ENCODE measurements at places on chromosomes 16 and 17.

GRCh38 chr17:1532836-1533602 lies 16.6 kb upstream of the INPP5K start:
- DNase-seq = peak; percentile 26

- DNase-seq = no peak
Measured at GRCh38 chr16:73275024-73275423, 227.1 kb upstream of the ZFHX3 start.

GRCh38 chr17:75809631-75810111 lies 25.1 kb downstream of the UNK start:
- no peak for DNase-seq

GRCh38 chr17:21382560-21383495 lies 6.7 kb downstream of the KCNJ12 start:
- DNase-seq = peak; percentile 28

- no peak for DNase-seq
Measured at GRCh38 chr16:31572821-31573220, 45.1 kb downstream of the AHSP start.

DNA sequence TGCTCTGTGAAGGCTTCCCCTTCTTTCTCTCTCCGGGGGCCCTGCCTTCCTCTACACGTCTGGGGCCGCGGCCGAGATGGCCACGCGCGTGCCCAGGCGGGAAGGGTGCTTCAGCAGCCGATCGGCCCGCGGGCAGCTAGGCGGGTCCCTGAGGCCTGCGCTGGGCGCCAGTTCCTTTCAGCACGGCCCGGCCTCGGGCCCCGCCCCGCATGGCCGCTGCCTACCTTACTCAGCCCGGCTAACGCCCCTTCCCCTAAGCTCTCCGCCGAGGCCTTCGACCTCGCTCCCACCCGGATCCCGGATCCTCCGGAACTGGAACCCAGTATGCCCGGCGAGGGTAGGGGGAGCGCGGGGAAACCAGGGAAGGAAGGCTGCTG lies 335 bp downstream of the TMEM11 start:
- DNase-seq = peak; percentile 55

GRCh38 chr17:8470447-8471047 lies 34.9 kb downstream of the NDEL1 start:
- peak; percentile 52 for DNase-seq

GRCh38 chr16:30697264-30698138 lies 1.5 kb upstream of the SRCAP start:
- DNase-seq = peak; percentile 99

- peak; percentile 53 for DNase-seq
Measured at GRCh38 chr17:39979893-39980350, 685 bp upstream of the PSMD3 start.

DNA sequence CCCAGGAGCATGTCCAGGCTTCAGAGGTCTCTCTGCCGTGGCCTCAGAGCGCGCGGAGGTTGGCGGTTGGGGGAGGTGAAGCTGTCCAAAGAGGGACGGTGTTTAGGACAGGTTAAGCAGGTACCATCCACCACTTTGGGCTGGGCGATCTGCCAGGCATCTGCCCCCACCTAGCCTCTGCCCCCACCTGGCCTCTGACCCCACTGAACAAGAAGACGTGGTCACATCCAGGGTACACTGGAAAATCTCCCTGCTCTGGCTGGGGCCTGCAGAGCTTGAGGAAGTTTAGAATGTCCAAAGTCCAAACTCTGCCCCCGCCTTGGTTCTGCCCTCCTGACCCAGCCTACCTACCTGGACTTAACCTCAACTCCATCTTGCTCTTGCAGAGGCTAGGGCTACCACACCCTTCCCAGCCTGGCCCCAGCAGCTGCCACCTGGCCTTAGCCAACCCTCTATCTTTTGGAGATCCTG lies 1.6 kb downstream of the ITGA3 start:
- no peak for DNase-seq

DNA sequence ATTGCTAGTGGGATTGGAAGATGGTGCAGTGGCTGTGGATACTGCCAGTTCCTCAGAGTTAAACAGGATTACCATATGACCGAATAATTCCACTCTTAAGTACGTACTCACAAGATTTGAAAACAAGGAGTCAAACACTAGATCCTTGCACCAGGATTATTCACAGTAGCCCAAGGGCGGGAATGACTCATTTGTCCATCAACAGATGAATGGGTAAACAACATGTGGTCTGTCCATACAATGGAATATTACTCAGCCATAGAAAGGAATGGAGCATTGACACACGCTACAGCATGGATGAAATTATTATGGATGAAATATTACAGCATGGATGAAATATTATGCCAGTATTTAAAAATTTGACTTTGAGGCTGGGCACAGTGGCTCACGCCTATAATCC lies 9.1 kb upstream of the MAPK8IP3 start:
- no peak for DNase-seq

DNA sequence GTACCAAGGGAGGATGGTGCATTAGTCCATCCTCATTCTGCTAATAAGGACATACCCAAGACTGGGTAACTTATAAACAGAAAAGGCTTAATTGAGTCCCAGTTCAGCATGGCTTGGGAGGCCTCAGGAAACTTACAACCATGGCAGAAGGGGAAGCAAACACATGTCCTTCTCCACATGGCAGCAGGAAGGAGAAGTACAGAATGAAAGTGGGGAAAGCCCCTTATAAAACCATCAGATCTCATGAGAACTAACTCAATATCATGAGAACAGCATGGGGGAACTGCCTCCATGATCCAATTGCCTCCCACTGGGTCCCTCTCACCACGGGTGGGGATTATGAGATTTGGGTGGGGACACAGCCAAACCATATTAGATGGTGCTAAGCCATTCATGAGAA lies 84.5 kb downstream of the SEC14L1 start:
- no peak for DNase-seq

DNA sequence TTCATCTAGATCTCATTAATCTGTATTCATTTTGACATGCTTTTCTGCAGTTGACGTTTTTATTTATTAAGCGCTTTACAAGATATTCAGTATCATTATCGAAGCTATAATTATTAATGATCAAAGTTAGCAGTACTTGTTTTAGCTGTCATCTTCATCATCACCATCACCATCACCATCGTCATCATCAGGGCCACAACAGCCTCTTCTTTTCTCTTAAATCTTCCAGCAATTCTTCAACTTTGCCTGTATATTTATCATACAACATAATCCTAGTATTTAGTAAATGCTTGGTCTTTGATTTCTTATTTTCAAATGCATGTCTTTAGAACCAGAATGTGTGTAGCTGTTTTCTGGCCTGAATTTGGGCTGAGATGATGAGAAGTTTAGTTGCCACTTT lies 528.0 kb downstream of the MAF start:
- DNase-seq = no peak

Measured in NCI-H69 (cell line).